Stimulated activated CD8-positive, alpha-beta memory T cell treated with anti-CD3 and anti-CD28 coated beads, Interleukin-7, amount 100 ng/mL, for 1 hour (primary cell): ENCODE measurements at places on chromosomes 6 and 20.

DNA sequence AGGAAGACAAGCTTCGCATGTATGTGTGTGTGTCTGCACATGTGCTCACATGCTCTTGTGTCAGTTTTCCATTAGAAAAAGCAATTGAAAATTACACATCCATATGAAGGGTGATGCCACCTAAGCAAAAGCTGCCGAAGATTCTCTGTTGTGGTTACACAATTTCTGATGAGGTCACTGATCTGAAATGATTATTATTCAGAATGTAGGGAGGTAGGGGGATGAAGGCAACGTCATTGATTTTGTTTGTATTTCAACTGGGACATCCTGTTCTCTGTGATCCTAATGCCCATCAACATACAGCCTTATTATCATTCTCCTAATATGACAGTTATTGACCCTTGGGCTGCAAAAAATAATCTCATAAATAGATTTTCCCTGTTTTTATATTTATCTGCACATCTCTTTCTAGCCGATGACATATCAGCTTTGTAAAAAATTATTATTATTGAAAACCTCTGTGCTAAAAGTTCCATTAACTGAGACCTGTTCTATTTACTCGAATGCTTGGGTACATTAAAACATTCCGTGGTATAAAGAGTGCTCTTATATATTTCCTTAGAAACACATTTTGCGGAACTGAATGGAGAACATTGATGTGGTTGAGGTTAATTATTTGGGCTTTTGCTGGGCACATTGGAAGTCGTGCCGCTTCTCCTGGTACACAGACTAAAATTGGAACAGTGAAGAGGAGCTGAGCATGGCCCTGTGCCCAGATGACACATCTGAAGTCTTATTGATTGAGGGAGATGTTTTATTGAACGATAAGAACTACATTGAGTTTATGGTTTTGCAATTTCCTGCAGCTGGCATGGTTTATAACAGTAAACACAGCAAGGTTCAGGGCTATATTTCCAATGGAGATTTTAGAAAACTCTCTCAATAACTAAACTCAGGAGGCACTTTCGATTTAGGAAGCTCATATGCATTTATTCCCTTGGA, 51.3 kb downstream of the ZNF831 start:
- no peak for DNase-seq

DNA sequence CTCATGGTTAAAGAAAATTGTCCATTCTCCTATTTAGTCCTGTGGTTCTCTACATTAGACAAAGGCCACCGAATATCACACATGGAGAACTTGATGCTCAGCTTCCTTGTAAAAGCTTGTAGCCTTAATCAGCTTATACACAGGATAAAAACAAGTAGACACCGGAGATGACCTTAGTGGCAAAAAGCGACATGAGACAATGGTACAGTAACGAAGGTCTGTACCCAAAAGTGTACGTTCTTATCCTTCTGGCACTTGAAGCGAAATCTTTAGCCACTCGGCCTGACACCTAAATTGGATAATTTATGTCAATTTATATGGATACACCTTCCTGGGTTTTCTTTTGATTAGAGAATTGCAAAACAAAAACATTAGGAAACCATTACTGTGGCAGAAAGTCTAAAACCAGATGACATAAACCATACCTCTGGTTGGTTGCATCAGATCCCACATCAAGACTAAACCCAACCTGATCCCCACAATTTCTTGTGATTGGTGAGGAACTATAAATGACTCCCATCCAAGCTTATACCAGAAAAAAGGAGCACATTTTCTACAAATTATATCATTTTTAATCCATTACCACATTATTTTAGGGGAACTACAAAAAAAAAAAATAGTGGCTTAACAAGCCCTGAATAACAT, 6.1 kb downstream of the RBM39 start:
- no peak for DNase-seq

DNA sequence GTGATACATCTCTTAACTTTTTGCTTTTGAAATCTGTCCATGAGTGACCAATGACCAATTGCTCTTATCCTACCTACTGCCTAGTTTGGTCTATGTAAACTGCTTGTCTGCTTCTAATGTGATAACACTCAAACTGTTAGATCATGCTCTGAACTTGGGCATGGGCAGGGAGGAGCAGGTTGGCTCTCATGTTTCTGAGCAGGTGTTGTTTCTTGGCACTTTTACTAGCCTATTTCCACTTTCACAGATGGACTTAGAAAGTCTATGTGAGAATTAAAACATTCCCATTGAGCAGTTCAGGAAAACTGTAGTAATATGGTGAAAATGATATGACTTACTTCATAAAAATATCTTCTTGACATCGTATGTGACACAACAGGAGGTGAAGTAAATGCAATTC, 538.4 kb downstream of the HACE1 start:
- no peak for DNase-seq

GRCh38 chr6:9455864-9456658, 958.8 kb downstream of the TFAP2A start:
- DNase-seq, result no peak

GRCh38 chr6:165417278-165417865, 108.0 kb upstream of the C6orf118 start:
- DNase-seq, result no peak

GRCh38 chr6:11258260-11259237, 26.1 kb upstream of the NEDD9 start:
- no peak for DNase-seq

GRCh38 chr20:63546256-63546955, 1.1 kb downstream of the SRMS start:
- no peak for DNase-seq

DNA sequence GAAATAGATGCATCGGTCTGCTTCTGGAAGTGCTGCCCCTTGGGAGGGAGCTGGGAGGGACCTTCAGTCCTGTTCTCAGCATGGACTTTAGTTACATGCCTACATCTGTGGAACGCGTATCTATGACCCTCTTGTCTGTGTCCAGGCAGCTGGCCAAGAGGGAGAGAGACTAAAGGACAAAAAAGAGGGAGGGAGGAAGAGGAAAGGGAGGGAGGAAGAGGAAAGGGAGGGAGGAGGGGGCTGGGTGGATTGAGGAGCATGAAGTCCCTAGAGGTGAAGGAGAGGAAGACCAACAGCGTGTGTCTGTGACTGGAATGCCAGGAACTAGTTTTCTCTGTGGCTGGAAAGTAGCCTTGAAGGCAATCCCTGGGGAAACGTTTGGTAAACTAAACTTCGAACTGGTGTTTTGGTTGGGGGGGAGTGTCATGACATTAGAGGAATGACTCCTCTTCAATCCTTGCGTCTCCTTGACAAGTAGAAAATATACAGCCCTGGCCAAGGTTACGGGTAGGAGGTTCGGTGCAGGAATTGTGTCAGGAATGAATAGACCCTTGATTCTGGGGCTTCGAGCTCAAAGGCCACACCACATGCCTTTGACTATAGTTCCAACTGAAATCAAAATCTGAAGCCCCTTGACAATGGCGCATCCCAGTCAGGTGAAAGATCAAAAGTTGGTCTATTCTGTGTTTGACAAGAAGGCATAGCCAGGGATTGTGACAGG, 52.0 kb upstream of the PLEKHG1 start:
- DNase-seq, result no peak

DNA sequence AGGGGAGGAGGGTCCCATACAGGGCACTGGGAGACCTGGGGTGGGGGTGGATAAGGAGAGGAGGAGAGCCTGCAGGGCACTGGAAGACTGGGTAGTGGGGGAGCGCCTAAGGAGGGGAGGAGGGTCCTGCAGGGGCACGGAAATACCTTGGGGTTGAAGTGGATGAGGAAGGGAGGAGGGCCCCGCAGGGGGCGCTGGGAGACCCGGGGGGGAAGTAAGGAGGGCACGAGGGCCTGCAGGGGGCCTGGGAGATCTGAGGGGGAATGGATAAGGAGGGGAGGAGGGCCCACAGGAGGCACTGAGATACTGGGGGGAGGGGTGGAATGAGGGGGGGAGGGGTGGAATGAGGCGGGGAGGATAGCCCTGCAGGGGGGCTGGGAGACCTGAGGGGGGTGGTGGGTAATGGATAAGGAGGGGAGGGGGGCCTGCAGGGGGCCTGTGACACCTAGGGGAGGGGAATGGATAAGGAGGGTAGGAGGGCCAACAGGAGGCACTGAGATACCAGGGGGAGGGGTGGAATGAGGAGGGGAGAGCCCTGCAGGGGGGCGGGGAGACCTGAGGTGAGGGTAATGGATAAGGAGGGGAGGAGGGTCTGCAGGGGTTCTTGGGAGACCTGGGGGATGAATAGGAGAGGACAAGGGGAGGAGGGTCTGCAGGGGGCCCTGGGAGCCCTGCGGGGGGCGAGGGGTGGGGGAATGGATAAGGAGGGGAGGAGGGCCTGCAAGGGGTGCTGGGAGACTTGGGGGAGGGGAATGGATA, 567 bp upstream of the CTCFL start:
- no peak for DNase-seq

GRCh38 chr20:55515832-55516231, 489.5 kb downstream of the CBLN4 start:
- DNase-seq, result no peak

- DNase-seq, result no peak
Observed at GRCh38 chr6:39298061-39298460, 16.2 kb downstream of the KCNK17 start.

DNA sequence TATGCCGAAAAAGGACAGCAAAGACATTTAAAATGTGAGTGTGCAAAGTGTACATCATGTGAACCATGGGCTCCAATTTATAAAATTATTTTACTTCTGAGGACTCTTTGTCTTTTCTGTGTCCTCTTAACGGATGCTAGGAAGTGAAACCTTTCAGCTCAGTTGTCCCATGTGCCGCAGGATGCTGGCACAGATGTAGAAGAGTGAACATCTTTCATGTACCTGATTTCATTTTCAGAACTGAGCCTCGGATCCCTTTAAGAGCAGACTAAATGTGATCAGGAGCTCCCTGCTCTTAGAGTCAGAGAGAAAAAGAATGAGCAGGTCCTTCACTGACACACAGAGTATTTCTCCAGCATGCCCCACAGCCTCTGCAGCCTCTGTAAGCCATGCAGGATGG, 27.6 kb upstream of the FUCA2 start:
- DNase-seq, result no peak

GRCh38 chr6:154161689-154162088, 122.6 kb downstream of the OPRM1 start:
- no peak for DNase-seq

- no peak for DNase-seq
Observed at GRCh38 chr6:158353883-158354877, 41.9 kb downstream of the TULP4 start.

DNA sequence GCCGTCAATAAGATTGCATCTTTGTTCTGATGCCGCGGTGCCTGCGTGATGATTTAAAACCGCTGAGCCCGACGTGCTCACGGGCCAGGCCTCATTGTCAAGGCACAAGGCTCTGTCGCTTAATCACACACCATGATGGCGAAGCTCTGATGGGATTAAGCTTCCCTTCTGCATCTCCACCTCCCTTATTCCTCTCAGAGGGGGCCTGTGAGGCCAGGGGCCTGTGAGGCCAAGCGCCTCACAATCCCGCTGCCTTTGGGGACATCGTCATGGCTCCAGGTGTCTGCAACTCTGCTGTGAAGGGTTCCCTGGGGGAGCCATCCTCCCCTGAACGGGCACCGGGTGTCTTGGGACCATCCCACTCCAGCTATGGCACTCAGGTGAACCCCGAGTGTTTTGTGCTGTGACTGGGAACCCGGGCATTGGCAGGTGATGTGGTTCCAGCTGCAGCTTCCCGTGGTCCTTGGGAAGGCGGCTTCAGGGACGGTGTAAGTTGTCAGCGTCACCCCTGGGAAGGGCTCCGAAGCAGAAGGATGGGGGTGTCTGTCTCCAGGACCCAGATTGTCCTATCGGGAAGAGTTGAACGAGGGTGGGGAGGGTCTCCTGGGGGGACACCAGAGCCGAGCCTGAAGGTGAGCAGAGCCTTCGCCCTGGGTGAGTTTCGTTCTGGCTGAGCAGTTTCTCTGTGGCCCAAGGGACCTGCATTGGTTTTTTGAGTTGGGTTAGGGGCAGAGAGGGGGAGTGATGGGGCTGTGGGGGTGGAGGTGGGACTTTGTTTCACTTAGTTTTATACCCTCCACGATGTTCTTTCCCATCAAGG, 18.0 kb upstream of the BHLHE23 start:
- DNase-seq, result no peak

DNA sequence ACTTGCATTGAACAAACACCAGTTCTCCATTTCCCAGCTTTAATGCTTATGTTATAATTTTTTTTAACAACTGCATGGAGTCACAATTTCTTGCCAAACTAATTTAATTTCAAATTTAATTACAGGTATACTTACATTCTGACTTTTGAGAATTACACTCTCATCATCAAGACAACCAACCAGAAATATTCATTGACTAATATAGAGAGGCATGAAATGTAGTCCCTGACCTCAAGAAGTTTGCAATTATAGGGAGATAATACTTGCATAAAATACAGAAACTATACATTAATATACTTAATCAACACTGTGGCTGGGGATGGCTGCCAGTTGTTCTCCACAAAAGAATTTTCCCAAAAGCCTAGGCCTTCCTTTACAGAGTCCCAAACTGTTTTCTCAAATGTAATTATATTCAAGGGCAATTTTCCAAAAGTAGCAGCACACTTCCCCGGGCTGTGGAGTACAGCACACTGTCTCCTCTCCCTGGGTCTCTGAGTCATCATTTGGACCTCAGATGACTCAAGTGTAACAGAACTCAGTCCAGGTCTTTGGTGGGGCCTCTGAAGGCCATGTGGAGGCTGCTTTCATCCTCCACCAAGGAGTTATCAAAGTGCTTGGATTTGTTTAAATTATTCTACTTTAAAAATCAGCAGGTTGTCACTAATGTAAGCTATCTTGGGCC, 114.1 kb downstream of the KIF16B start:
- no peak for DNase-seq

GRCh38 chr6:98601716-98602115, 232.7 kb upstream of the POU3F2 start:
- DNase-seq, result no peak

- DNase-seq, result no peak
Observed at GRCh38 chr20:54451171-54451570, 24.2 kb upstream of the DOK5 start.

DNA sequence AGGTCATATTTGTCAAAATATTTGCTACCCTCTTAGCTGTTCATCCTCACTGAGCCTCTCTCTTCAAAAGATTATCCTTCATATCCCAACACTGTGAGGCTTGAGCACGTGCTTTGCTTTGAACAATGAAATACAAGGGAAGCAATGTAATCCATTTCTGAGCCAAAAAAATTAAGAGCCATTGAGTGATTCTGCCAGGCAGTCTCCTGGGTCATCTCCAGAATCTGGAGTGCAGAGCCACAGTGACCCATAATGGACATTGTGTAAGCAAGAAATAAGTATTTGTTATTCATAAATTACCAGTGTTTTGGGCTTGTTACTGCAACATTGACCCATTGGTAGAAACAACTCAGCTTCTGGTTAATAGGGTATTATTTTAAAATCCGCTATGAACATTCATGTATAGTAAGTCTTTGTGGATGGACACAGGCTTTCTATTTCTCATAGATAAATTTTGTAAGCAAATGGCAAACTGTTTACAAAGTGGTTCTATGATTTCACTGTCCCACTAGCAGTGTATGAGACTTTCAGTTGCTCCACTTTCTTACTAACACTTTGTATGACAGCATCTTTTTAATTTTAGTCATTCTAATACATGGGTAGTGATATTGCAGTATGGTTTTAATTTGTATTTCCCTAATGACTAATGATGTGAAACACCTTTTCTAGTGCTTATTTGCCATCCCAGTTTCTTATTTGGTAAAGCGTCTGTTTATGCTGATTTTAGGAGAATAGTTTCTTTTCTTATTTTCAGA, 358.2 kb downstream of the PLCB1 start:
- no peak for DNase-seq
